ENCODE measurements at places on chromosomes 5 and 9. TPM values are rescaled to one million over a fixed set of nuclear protein-coding genes. Genes with fewer than 3 reads are reported as not detected.

- no peak for DNase-seq
These were observed 5.8 kb upstream of the GPSM1 start for GRCh38 chr9:136321561-136321960.

DNA sequence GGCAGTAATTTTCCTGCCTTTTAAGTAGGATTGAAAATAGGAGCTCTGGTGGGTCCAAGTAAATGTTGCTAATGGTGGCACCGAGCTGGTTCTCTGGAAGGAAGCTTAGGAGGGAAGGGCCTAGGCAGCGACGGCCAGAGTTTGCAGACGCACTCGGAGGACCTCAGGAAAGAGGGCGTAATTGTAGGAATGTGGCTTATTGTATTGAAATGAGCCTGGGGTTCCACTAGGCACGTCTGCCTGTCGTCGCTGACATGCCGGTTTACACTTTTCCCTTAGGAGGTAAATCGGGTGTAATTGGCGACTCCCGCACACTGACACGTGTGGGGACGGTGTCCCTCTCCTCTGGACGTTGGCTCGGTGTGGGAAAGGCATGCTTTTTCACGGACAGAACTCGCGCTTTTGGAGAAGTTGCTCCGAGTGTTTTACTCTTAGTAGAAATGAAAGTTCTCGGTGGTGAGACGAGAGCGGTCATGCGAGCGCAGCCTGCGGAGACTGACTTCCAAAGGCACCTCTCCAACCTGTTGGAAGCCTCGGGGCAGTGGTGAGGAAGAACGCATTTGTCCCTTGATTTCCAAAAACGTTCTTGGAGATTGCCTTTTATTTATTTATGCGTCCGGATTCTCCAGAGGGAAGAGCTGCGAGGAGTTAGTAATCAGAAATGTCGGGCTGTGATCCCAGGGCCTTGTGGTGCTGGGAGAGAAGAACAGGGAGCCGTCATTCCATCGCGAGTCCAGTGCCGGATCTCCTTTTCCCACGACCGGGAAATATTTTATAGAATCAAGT is 1.3 kb downstream of the NR4A3 start:
- DNase-seq = no peak

DNA sequence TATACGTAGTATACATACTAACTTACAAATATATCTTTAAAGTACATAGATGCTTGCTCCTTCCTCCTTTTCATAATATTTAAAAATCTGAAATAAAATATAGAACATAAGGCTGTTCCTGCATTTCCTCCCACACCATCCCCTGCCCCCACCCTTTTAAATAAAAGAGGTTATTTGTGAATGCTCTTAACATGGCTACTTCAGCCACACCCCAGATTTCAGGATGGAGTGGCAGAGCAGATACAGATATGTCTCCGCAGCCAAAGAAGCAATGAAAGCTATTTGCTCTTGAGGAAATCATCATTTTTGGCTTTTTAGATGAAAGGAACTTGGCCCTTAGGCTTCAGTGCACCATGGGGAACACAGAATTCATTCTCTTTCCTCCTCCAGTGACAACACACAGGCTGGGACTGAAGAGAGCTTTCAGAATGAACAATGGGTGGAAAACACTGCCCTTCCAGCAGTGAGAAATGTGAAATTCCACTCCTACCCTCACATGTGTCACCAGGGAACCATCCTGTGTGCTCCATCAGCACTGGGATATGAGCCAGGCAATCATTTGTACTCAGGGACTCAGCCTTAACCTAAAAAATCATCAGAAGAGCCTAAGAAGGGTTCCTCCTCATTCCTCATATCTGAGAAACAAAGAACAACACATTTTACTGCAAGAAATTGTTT is 134.3 kb downstream of the PPP2R2B start:
- DNase-seq = no peak

DNA sequence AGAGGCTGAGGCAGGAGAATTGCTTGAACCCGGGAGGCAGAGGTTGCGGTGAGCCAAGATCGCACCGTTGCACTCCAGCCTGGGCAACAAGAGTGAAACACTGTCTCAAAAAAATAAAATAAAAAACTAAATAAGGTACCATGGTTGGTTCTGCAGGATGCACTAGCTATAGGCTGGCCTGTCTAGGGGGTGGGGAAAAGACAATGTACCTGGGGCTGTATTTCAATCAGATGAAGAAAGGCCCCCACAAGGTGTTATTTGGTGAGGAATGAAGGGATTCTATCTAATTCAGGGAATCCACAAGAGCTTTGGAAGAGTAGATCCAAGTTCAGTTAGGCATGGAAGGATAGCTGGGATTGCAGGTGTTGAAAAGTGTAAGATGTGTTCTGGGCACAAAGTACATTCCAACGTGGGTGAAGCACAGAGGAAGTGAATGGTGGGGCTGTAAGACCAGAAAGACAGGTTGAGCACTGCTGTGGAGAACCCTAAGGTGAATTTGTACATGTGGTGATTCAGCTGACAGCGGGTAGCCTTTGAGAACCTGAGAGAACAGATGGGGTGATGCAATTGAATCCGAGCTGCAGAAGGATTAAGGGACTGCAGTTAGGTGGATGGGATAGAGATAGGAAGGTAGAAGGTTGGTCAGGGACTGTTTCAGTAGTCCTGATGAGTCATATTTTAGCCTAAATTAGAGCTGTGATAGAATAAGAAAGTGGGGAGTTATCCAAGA is 71.8 kb downstream of the CAST start:
- no peak for DNase-seq

DNA sequence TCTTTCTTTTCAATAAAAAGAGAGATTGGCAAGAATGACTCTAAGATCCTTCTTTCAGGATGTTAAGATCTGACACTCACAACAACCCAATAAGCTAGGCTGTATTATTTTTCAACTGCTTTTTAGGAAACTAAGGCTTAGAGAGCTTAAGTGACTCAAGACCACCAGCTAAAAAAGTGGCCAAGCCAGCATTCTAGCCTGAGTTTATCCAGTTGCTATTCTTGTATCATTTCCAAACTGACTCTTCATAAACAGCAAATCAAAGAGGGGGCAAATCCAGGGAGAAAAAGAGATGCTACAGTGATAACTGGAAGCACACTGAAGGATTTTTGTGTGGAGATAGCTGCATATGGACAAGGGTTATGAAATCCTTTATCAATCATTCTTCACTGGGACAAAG is 47.1 kb downstream of the TMEM252 start:
- no peak for DNase-seq

GRCh38 chr5:148934895-148935400 is 108.5 kb downstream of the ADRB2 start:
- DNase-seq = no peak

GRCh38 chr5:10733426-10733825 is 27.6 kb downstream of the DAP start:
- DNase-seq = no peak

Gene CEMIP2
- total RNA-seq = 14.8 TPM

Gene PCDHB9
- total RNA-seq = 1.8 TPM

Measured in Panc1 (cell line).